Stimulated activated CD8-positive, alpha-beta memory T cell treated with anti-CD3 and anti-CD28 coated beads, Interleukin-15, amount 100 ng/mL, for 24 hours (primary cell): ENCODE measurements at places on chromosomes 1 and 21.

DNA sequence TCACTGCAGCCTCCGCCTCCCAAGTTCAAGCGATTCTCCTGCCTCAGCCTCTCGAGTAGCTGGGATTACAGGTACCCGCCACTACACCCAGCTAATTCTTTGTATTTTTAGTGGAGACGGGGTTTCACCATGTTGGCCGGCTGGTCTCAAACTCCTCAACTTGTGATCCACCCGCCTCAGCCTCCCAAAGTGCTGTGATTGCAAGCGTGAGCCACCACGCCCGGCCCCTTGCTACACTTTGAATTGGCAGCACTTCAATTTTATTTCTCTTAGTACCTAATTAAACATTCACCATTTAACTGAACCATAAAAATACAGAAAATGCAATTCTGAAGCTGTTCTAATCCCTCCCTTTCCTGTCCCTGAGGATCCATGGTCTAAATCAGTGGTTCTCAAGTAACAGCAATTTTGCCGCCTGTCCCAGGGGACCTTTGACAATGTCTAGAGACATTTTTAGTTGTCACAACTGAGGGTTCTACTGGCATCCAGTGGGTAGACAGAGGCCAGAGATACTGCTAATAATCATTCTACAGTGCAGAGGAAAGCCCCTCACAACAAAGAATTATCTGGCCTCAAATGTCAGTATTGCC is 4.3 kb upstream of the BCL2L15 start:
- DNase-seq = no peak

GRCh38 chr1:228308628-228309325 is 97.9 kb downstream of the TRIM11 start:
- DNase-seq = no peak

DNA sequence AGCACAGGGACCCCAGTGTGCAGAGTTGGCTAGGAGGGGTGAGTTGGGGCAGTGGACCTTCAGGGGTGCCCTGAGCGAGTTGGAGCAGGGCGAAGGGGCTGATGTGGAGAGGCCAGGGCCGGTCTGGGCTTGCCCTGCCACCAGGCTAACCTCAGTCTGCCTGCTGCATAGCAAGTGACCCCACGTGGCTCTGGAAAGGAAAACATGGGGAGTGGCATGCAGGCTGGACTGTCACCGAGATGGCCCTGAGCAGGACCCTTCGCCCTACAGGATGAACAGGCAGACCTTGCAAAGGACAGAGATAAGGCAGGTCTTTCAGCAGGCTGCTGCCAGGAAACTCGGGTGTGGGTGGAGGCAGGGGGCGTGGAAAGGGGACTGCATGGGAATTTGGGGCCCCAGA is 51.5 kb downstream of the FOXO6 start:
- DNase-seq = no peak

DNA sequence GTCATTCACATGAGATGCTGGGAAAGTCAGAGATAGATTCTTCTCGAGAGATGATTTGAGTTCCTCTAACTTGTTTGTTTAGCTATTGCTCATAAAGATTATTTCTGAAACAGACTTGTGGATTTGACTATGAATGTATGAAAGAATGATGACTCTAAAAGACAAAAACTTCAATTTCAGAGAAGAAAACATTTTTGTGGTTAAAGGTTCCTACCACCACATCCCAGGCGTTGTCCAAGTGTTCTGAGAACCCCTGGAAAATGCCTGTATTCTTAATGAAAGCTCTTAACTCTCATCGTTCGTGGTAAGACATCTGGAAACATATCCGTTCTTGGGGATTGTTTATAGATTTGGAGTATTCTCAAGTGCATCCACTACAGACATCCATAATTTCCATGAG is 228.7 kb downstream of the BARHL2 start:
- no peak for DNase-seq

- DNase-seq = no peak
These were observed 92.0 kb downstream of the IER5 start for GRCh38 chr1:181180407-181181031.

GRCh38 chr1:67760030-67760821 is 73.0 kb downstream of the GNG12 start:
- DNase-seq = no peak

DNA sequence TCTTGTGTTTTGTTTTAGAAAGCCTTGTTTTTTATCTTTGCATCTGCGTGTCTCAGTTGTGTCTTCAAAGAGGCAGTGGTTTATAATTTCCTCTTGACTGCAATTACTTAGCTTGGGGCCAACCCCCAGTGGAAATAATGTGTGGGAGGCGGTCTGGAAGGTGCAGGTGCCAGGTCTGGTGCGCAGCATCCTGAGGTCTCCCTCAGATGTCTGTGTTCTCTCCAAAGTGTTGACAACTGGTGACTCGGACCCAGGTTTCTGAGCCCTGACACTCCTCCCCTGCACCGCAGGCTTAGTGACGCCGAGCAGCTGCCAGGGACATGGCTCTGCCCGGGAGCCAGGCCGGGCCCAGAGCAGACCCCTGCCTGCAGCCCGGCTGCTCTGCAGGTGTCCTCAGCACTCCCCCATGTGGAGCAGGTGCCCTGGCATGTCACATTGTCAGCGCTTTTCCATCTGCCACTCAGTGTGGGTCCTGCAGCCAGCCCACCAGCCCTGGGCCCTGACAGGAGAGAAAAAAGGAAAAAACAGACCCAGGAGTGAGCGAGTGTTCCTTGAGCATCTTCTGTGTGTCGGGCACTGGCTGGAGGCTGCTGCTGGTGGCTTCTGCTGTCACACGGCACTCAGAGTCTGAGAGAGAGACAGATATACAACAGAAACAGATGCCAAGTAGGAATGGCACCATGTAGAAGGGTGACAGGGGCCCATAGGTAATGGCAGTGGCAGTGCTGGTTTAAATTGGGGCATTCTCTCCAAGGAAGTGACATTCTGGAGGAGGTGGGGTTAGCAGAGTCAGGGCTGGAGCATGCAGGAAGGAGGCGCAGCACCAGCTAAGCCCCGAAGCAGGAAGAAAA is 24.8 kb upstream of the SELENON start:
- peak; percentile 30 for DNase-seq

DNA sequence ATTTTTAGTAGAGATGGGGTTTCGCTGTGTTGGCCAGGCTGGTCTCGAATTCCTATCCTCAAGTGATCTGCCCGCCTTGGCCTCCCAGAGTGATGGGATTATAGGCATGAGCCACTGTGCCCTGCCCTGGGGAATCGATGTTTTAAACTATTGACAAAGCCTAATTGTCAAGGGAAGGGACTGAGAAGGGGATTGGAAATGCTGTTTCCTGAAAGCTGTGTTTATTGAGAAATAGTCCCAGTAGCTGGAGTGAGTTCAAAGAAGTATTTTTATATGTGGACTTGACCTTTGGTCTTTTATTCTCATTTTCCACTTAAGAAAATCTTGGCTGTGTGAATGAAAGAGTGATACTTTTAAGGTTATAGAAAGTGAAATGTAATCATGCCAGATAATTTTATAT is 47.5 kb downstream of the KIF1B start:
- DNase-seq = no peak

DNA sequence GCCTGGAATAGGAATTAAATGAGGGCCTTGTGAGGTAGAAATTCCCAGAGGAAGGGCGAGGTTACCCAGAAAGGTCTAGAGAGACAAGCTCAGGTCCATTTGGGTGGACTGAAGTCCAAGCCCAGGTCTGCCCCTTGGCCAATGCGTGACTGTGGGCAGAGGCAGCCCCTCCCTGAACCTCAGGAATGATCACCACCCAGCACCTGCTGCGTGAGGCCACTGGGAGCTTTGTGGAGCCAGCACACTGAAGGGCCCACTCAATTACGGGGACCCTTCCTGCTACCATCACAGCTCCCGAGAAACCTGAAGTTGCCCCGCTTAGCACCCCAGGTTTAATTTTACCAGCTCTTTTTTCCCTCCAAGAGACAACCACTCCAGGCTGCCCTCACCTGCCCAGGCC is 6.5 kb upstream of the MATN1 start:
- no peak for DNase-seq

- no peak for DNase-seq
These were observed 127.7 kb upstream of the HOOK1 start for GRCh38 chr1:59687081-59687480.

DNA sequence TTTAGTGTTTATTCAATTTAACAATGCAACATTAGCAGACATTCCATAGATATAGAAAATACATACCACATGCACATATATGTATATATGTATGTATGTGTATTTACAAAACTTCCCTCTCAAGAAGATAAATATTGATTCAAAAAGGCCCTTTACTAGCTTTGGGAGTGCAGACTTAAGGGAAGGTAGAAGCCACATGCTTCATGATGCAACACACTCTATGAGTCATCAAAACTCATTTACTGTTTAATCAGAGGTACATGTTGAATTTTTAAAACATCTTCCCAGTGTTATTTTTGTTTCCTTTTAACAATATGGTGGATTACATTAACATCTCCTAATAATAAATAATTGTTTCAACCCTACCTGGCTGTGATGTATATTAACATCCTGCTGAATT is 61.4 kb upstream of the KIRREL1 start:
- no peak for DNase-seq

DNA sequence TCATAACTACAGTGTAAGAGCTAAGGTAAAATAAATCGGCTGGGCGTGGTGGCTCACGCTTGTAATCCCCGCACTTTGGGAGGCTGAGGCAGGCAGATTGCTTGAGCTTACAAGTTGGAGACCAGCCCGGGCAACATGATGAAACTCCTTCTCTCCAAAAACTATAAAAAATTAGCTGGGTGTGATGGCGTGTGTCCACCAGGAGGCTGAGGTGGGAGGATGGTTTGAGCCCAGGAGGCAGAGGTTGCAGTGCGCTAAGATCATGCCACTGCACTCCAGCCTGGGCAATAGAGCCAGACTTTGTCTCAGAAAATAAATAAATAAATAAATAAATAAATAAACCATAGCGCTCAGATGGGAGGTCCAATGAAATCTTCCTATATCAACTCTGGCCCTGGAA is 16.7 kb upstream of the FAM110D start:
- DNase-seq = no peak

GRCh38 chr1:84669831-84670230 is 20.4 kb downstream of the SSX2IP start:
- DNase-seq = no peak

- no peak for DNase-seq
These were observed 55.2 kb upstream of the LGALS8 start for GRCh38 chr1:236468625-236469024.

DNA sequence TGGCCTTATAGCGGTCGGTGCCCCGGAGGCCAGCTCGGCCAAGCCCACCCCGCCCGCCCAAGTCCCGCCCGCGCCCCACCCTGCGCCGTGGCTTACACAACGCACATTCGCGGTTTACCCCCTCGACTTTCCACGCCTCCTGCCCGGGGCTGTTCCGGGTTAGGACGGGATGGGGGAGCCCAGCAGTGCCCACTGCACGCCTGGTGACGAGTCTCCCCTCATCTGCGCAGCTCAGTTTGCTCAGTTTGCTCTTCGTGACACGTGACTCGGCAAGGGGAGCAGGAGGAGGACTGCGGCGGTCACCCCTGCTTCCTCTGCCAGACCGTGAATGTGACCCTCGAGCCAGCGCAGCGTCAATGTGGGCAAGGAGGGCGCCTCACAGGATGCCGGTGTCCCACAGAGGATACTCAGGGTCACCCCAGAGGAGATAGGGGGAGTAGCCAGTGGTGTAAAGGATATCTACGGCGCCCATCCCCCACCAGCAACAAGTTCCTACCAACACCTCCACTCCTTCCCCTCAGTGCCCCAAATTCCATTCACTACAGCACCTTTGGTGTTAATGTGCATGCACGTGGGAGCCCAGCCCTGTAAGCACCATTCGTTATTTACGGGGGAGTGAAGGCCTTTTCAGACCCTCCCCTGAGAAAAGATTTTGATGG is 350 bp upstream of the S100A6 start:
- peak; percentile 60 for DNase-seq

DNA sequence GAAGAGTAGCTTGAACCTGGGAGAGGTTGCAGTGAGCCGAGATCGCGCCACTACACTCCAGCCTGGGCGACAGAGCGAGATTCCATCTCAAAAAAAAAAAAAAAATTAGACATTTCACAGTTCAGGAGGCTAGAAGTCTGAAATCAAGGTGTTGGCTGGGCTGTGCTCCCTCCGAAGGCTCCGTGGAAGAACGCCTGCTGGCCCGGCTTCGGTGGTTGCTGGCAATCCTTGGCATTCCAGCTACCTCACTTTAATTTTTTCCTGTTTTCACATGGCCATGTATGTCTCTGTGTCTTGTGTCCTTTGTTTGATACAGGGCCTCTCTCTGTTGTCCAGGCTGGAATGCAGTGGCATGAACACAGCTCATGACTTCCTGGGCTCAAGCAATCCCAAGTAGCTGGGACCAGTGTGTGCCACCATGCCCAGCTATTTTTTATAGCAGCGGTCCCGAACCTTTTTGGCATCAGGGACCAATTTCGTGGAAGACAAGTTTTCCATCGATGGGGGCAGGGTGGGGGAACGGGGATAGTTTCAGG is 24.5 kb downstream of the OPRD1 start:
- DNase-seq = no peak

GRCh38 chr1:248800459-248800858 is 25.3 kb downstream of the SH3BP5L start:
- no peak for DNase-seq

DNA sequence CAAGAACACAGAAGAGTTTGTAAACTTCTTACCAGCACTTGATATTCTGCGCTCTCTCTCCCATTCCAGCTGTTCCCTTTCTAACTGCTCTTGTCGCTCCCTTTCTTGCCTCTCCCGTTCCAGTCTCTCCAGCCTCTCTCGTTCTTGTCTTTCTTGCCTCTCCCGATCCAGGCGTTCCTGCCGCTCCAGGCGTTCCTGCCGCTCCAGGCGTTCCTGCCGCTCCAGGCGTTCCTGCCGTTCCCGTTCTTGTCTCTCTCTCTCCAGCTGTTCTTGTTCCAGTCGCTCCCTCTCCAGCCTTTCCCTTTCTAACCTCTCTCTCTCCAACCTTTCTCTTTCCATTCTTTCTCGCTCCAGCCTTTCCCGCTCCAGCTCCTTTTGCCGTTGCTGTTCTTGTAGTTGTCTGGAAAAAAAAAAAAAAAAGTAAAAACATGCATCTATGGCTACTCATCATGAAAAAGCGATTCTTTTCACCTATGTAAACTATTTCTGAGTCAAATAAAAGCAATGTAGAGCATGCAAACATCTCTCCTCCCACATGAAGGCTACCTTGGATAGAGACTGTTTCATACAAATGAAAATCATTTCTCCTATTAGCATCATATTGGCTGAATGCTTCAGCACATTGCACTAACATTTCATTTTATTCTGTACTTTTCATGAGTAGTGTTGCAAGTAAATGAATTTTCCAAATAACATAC is 91.5 kb upstream of the LBR start:
- DNase-seq = no peak

DNA sequence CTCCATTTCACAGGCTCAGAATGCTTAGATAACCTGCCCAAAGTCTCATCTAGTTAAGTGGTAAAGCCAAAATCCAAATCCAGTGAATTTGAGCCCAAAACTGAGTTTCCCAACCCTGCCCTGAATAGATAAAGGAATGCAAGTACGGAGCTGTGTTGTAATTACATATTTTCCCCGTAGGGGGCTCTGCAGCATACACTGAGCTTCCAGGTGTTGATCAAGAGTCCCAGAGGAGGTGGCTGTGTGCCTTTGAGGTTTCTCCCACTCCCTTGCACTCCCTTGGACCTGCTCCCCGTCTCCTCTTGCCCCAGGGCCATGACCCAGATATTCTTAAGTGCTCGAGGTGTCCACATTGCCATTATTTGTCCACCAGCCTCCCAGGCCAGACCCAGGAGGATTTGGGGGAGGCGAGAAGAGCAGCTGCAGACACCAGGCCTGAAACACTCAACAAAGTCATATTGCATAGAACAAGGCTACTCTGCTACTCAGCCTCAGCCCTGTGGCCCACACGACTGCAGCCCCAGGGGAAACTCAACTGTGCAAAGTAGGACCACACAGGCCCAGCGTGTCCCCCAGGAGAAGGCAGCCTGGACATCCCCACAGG is 18.4 kb upstream of the LY9 start:
- no peak for DNase-seq

GRCh38 chr1:201563406-201563780 is 24.5 kb downstream of the NAV1 start:
- DNase-seq = no peak
